ENCODE measurements at places on chromosomes 3 and 15.

GRCh38 chr15:64875641-64876223 is 34.0 kb downstream of the PLEKHO2 start:
- no peak overlapping the region for H3K27ac ChIP-seq
- no peak overlapping the region for H3K4me3 ChIP-seq
- no peak for DNase-seq
- H3K4me1 ChIP-seq: peaks cover 4% of the 10 kb centered on the region
- H3K27me3 ChIP-seq: no peaks in the 10 kb centered on the region

GRCh38 chr15:39167164-39168058 is 413.5 kb upstream of the THBS1 start:
- no peaks in the 10 kb centered on the region for H3K27me3 ChIP-seq
- H3K4me3 ChIP-seq: no peak overlapping the region
- H3K4me1 ChIP-seq: peaks cover 16% of the 10 kb centered on the region
- no peak overlapping the region for H3K27ac ChIP-seq

GRCh38 chr3:65618599-65618998 is 420.1 kb downstream of the MAGI1 start:
- DNase-seq: no peak
- H3K27ac ChIP-seq: no peak overlapping the region
- no peak overlapping the region for H3K4me3 ChIP-seq
- peaks cover 34% of the 10 kb centered on the region for H3K4me1 ChIP-seq
- no peaks in the 10 kb centered on the region for H3K36me3 ChIP-seq
- no peaks in the 10 kb centered on the region for H3K27me3 ChIP-seq

DNA sequence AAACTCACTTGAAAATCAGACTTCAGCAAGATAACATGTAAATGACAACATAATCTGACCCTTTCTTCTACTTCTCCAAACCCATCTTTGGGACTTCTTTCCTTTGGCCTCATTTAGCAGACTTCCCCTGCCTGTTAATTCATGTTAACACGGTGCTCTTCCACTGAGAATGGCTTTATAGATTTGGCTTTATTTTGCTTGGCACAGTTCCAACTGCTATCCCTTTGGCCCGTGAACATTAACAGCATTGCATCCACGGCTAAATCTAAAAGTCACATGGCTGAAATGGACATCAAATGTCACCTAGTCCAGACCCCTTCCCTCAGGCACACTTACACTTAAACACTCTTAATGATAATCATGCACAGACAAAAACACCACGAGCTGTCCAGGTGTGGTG is 3.8 kb downstream of the ZMAT3 start:
- peaks cover 8% of the 10 kb centered on the region for H3K4me1 ChIP-seq
- no peaks in the 10 kb centered on the region for H3K36me3 ChIP-seq
- H3K4me3 ChIP-seq: no peak overlapping the region
- no peak for DNase-seq
- H3K27me3 ChIP-seq: no peaks in the 10 kb centered on the region

DNA sequence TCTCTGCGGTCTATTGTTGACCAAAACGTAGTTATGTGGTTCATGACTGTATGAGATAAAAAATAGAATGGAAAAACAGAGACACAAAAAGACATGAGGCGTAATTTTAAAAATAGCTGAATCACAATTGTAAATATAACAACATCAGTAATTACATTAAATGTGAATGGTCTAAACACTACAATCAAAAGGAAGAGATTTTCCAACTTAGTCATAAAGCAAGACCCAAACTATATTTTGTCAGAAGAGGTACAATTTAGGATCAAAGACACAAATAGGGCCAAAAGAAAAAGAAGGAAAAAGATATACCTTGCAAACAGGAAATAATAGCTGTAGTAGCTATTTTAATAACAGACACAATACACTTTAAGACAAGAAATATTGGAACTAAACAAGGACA is 61.5 kb downstream of the LRRC28 start:
- H3K4me3 ChIP-seq: no peak overlapping the region
- peaks cover 21% of the 10 kb centered on the region for H3K36me3 ChIP-seq
- H3K4me1 ChIP-seq: peaks cover 3% of the 10 kb centered on the region
- H3K27ac ChIP-seq: no peak overlapping the region
- no peaks in the 10 kb centered on the region for H3K27me3 ChIP-seq

GRCh38 chr3:37491776-37492175 is 317.4 kb upstream of the LRRFIP2 start:
- DNase-seq: no peak
- H3K4me3 ChIP-seq: no peak overlapping the region

GRCh38 chr3:4426261-4426781 is 40.7 kb downstream of the SUMF1 start:
- DNase-seq: no peak
- peaks cover 15% of the 10 kb centered on the region for H3K4me1 ChIP-seq
- H3K4me3 ChIP-seq: no peak overlapping the region
- no peaks in the 10 kb centered on the region for H3K27me3 ChIP-seq

DNA sequence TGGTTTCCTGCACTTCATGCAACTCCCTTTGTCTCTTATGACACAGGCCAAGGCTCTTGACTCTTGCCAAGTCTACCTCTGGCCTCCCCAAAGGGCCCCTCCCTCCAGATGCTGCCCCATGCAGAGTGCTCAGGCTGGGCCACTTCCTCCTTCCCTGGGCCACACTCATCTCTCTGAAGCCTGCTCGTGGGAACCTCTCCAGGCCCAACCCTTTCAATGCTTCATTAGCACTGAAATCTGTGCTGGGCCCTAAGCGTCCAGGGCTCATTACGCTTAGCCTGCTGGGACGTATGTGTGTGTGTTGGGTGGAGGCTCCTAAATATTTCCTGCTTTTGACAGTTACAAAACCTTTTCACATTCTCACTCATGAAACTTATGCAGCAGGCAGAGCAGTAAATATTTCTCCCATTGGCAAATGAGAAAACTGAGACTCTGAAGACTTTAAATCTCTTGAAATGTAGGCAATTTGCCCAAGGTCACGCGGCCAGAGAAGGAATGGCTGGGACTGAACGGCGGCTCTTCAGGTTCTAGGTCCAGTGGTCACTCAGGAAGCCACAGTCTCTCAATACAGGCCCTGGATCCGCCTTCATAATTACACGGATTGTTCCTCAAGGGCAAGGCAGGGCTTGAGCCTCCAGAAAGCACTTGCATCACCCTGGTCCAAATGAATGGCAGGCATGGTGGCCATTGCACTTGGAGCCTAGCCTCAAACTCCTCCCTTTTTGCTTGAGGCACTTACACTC is 241.7 kb upstream of the HES1 start:
- peaks cover 62% of the 10 kb centered on the region for H3K4me1 ChIP-seq
- H3K27ac ChIP-seq: peak overlapping the region; percentile 24
- peaks cover 23% of the 10 kb centered on the region for H3K27me3 ChIP-seq
- no peak for DNase-seq
- no peak overlapping the region for H3K4me3 ChIP-seq

GRCh38 chr3:9809239-9809614 is 835 bp upstream of the TTLL3 start:
- DNase-seq: no peak
- H3K36me3 ChIP-seq: peaks cover 2% of the 10 kb centered on the region
- no peaks in the 10 kb centered on the region for H3K27me3 ChIP-seq
- peaks cover 28% of the 10 kb centered on the region for H3K4me1 ChIP-seq

- H3K4me1 ChIP-seq: peaks cover 3% of the 10 kb centered on the region
- H3K27me3 ChIP-seq: no peaks in the 10 kb centered on the region
- DNase-seq: no peak
- no peak overlapping the region for H3K4me3 ChIP-seq
- H3K36me3 ChIP-seq: peaks cover 2% of the 10 kb centered on the region
Measured at GRCh38 chr3:124131580-124131979, 139.7 kb upstream of the ROPN1 start.

- H3K4me1 ChIP-seq: peaks cover 16% of the 10 kb centered on the region
- H3K27ac ChIP-seq: no peak overlapping the region
- H3K36me3 ChIP-seq: peaks cover under 1% of the 10 kb centered on the region
- H3K4me3 ChIP-seq: no peak overlapping the region
- peaks cover 96% of the 10 kb centered on the region for H3K27me3 ChIP-seq
Measured at GRCh38 chr3:128488991-128489673, 3.9 kb downstream of the GATA2 start.

DNA sequence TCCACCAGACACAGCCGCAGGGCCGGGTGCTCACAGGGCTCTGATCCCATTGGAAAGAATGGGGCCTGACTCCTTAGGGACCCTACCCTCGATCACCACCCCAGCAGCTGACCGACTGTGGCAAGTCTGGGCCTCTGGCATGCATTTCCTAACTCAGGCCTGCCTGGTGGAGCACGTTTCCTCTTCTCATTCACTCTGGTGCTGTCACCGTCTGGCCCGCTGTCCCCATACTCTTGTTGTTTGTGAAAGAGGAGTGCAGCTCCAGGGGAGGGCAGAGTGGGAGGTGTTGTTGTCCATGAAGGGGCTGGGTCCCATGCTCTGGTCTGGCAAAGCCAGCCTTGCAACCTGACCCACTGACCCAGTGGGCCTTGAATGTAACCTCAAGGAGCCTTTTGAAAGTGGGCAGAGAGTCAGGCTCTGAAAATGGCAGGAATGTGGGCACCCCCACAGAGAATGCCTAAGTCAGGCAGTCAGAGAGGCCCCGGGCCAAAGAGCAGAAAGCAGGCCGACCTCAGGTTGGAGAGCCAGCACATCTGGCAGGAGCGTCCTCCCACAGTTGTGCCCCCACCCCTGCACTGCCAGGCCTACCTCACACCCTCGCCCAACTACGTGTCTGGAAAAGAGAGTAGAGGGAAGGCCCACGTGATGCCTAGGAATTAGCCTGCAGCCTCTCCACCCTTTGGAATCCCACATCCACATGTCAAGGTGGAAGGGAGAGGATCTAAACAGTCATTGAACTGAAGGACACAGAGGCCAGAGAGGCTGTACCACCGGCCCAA is 10.9 kb downstream of the SEMA7A start:
- no peaks in the 10 kb centered on the region for H3K27me3 ChIP-seq
- peak overlapping the region; percentile 4 for H3K4me3 ChIP-seq
- peak overlapping the region; percentile 79 for H3K27ac ChIP-seq
- no peak for DNase-seq

GRCh38 chr3:129182390-129183185 is 1.1 kb downstream of the CNBP start:
- no peak for DNase-seq
- H3K4me1 ChIP-seq: peaks cover 40% of the 10 kb centered on the region
- H3K27me3 ChIP-seq: no peaks in the 10 kb centered on the region
- H3K4me3 ChIP-seq: peak overlapping the region; percentile 98

- no peak overlapping the region for H3K27ac ChIP-seq
- no peak overlapping the region for H3K4me3 ChIP-seq
- peaks cover 14% of the 10 kb centered on the region for H3K4me1 ChIP-seq
- no peaks in the 10 kb centered on the region for H3K36me3 ChIP-seq
- H3K27me3 ChIP-seq: no peaks in the 10 kb centered on the region
Measured at GRCh38 chr15:51844747-51845426, 15.4 kb downstream of the TMOD3 start.

- no peaks in the 10 kb centered on the region for H3K27me3 ChIP-seq
- no peak for DNase-seq
- H3K4me3 ChIP-seq: no peak overlapping the region
- H3K4me1 ChIP-seq: no peaks in the 10 kb centered on the region
- peaks cover 8% of the 10 kb centered on the region for H3K36me3 ChIP-seq
Measured at GRCh38 chr15:24878153-24878552, 76.6 kb upstream of the SNRPN start.

DNA sequence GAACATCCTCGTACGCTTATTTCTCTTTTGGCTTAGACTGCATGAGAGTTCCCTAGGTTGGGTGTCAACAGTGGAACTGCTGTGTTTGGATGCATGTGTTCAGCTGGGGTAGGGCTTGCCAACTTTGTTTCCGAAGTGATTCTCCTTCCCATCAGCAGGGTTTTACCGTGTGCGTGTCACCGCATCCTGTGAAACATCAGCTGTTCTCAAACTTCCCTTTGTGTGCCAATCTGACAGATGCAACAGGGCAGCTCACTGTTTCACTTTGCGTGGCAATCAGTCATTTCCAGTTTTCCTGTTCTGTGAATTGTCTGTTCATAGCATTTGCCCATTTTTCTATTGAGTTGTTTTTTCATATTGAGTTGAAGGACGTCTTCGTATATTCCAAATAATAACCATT is 218.8 kb downstream of the VPS13C start:
- peak overlapping the region; percentile 38 for H3K27ac ChIP-seq
- no peak overlapping the region for H3K4me3 ChIP-seq
- no peaks in the 10 kb centered on the region for H3K4me1 ChIP-seq
- H3K27me3 ChIP-seq: no peaks in the 10 kb centered on the region
- DNase-seq: no peak

DNA sequence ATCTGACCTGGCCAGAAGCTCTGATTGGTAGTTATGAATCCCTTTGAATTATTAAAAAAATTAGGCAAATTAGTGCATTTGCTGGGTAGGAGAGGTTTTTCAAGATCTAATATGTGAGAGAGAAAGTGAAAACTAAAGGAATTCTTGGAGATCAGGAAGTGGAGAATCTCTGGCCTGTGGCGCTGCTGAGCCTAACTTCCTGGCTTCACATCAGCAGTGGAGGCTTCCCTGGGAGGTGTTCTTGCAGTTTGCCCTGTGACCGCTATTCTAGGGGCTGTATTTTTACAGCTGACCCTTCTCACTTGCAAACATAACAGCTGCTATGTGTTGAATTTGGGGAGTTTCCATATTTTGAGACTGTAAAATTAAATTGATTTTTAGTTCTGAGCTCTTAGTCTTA is 166.4 kb downstream of the ATG7 start:
- H3K27ac ChIP-seq: no peak overlapping the region
- no peaks in the 10 kb centered on the region for H3K4me1 ChIP-seq
- no peak for DNase-seq
- H3K36me3 ChIP-seq: peaks cover 2% of the 10 kb centered on the region

- no peak overlapping the region for H3K4me3 ChIP-seq
- no peaks in the 10 kb centered on the region for H3K4me1 ChIP-seq
- no peak for DNase-seq
- H3K27me3 ChIP-seq: no peaks in the 10 kb centered on the region
- no peaks in the 10 kb centered on the region for H3K36me3 ChIP-seq
Measured at GRCh38 chr15:43948691-43949325, 122.0 kb downstream of the WDR76 start.

GRCh38 chr15:66819084-66819483 is 117.0 kb downstream of the SMAD6 start:
- no peak for DNase-seq
- no peaks in the 10 kb centered on the region for H3K4me1 ChIP-seq
- H3K4me3 ChIP-seq: no peak overlapping the region
- H3K27me3 ChIP-seq: no peaks in the 10 kb centered on the region

- H3K4me1 ChIP-seq: peaks cover 3% of the 10 kb centered on the region
- H3K27me3 ChIP-seq: no peaks in the 10 kb centered on the region
- H3K27ac ChIP-seq: no peak overlapping the region
- DNase-seq: no peak
Measured at GRCh38 chr3:60096403-60096802, 1046.6 kb upstream of the CFAP20DC start.

GRCh38 chr3:24162929-24163328 is 217.8 kb downstream of the NR1D2 start:
- peaks cover 6% of the 10 kb centered on the region for H3K27me3 ChIP-seq
- H3K4me3 ChIP-seq: no peak overlapping the region
- peaks cover 20% of the 10 kb centered on the region for H3K4me1 ChIP-seq
- DNase-seq: no peak

GRCh38 chr15:68558318-68559305 is 20.2 kb upstream of the CORO2B start:
- peak overlapping the region; percentile 73 for H3K27ac ChIP-seq
- peaks cover 20% of the 10 kb centered on the region for H3K27me3 ChIP-seq
- no peak for DNase-seq
- no peaks in the 10 kb centered on the region for H3K36me3 ChIP-seq
- H3K4me3 ChIP-seq: peak overlapping the region; percentile 86
